Kidney (tissue), 22 donors: ENCODE measurements at places on chromosomes 6 and 20. TPM values are rescaled to one million over a fixed set of nuclear protein-coding genes. Genes with fewer than 3 reads are reported as not detected.

Gene PSORS1C2
- total RNA-seq = not detected

DNA sequence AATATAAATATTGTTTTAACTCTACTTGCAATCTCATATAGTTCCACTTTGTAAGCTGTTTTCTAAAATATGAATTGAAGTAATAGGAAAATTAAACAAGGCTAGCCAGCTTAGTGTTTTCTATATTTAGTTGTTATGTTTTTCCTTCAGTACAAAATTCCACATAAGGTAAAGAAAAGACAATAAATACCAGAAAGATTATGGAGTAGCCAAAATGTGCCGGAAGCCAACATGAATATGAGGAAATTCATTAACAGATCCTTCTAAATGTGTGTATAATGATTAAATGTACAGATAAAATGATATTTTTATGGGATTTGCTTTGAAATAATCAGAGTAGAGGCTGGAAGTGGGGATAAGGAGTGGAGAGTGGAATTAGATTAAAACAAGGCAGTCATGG is 52.5 kb upstream of the COL21A1 start:
- DNase-seq = no peak

DNA sequence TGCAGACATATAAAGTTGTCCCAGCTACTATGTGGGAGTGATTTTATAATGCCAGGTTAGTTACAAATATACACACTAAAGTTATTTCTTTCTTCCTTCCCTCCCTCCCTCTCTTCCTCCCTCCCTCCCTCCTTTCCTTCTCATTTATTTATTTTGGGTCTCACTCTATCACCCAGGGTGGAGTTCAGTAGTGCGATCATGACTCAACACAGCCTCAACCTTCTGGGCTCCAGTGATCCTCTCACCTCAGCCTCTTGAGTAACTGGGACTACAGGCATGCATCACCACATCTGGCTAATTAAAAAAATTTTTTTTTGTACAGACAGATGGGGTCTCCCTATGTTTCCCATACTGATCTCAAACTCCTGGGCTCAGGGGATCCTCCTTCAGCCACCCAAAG is 59.2 kb downstream of the PHF20 start:
- no peak for DNase-seq

DNA sequence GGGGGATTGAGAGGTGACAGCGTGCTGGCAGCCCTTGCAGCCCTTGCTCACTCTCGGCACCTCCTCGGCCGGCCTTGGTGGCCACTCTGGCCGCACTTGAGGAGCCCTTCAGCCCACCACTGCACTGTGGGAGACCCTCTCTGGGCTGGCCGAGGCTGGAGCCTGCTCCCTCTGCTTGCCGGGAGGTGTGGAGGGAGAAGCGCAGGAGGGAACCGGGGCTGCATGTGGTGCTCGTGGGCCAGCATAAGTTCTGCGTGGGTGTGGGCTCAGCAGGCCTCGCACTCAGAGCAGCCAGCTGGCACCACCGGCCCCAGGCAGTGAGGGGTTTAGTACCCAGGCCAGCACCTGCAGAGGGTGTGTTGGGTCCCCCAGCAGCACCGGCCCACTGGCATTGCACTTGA is 912.2 kb upstream of the ADGRB3 start:
- DNase-seq = no peak

DNA sequence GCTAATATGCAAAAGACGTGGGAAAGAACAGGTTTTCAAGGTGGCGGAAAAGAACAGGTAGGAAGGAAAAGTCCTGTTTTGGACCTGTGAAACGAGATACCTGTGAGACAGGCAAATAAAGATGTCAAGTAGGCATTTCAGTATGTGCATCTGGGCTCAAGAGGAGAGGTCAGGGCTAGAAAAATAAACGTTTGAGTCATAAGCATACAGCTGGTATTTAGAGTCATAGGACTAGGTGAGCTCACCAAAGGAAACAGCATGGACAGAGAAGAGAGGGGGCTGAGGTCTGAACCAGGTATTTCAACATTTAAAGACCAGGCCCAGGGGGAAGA is 14.9 kb downstream of the MTFR2 start:
- DNase-seq = no peak
